ENCODE measurements at places on chromosomes 12 and 14.

GRCh38 chr12:74293689-74294131 is 243.9 kb upstream of the ATXN7L3B start:
- no peak for DNase-seq

GRCh38 chr14:68795597-68796417 is 2.9 kb upstream of the ZFP36L1 start:
- peak; percentile 88 for DNase-seq

DNA sequence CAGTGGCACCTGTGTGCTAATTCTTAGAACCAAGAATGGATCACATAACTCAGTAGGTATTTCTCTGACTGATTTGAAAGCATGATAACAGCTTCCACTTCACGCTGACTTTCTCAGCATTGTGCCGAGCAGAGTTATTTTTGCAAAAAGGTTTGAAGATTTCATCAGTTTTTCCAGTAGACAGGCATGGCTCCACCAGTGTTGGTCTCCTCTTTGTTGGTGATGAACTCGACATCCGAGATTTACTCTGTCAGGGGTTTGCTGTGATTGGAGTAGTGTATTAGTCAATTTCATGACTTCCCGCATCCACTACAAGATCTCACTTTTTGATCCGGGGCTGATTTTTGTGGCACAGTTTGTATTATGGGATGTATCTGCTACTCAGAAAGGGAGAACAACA is 85.3 kb downstream of the PRKCH start:
- no peak for DNase-seq

DNA sequence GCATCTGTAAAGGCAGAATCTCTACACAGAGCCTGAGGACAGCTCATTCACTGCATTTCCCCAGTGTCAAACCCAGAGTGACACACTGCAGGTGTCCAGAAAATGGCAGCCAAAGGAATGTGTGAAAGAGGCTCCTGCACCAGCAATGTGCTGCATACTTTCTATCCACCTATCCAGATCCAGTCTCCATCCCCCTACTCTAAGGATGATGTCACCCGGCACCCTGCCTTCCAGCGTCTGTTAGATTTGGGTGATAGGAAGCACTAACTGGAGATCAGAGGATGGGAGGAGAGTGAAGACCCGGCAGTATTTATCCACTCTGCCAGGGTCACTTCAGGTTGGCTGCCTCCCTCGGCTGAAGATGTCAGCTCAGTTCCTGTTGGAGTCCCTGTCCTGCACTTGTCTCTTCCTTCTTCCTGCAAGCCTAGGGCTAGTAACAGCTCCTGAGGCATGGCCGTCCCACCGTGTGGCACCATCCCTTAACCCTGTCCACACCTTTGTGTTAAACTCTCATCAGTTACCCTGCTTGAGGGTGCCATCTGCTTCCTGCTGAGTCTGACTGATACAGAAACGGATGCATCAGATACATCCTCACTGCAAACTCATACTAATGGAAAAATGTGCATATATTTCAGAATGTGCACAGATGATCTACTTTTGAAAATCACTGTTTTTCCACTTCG is 13.0 kb upstream of the GPR68 start:
- DNase-seq = no peak

GRCh38 chr12:34121360-34121759 is 99.1 kb downstream of the ALG10 start:
- no peak for DNase-seq

DNA sequence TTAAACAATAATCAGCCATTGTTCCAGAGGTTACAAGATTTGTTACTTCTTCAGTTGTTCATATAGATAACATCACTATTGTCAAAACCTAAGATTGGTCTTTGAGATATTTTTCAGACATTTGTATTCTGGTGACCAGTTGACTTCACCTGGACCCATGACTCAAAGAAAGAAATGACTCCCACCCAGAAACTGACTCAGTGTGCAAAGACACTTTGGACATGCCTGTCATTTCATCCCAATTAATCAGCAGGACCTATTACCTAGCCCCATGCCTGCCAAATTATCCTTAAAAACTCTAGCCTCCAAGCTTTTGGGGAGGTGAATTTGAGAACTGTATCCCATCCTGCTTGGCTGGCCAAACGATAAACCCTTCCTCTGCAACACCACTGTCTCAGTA is 27.7 kb upstream of the TSPAN11 start:
- DNase-seq = no peak

GRCh38 chr12:7859552-7859951 is 13.2 kb downstream of the SLC2A14 start:
- no peak for DNase-seq

- no peak for DNase-seq
These were observed 14.2 kb downstream of the GZMH start for GRCh38 chr14:24595073-24595808.

- no peak for DNase-seq
These were observed 226.9 kb upstream of the CRY1 start for GRCh38 chr12:107320033-107320928.

Data from right lung (tissue), 10 donors.